ENCODE measurements at places on chromosomes 5 and 9. TPM values are rescaled to one million over a fixed set of nuclear protein-coding genes. Genes with fewer than 3 reads are reported as not detected.
A peak's percentile ranks its signal among the peaks of the same experiment; 100 is the strongest.

SLC25A48 gene
- not detected for total RNA-seq

CCL28 gene
- total RNA-seq = not detected

FOXI1 gene
- not detected for total RNA-seq

CCDC69 gene
- total RNA-seq = 0.74 TPM

CMYA5 gene
- 0.17 TPM for total RNA-seq

MEIKIN gene
- not detected for total RNA-seq

TNFSF15 gene
- total RNA-seq = not detected

DIMT1 gene
- 69.3 TPM for total RNA-seq

NEURL1B gene
- 2.8 TPM for total RNA-seq

TCERG1 gene
- 66.2 TPM for total RNA-seq

S1PR3 gene
- 13.1 TPM for total RNA-seq

SOHLH1 gene
- not detected for total RNA-seq

SEMA5A gene
- total RNA-seq = 0.23 TPM

EGFLAM gene
- total RNA-seq = 7.4 TPM

GSN gene
- 95.2 TPM for total RNA-seq

- peak; percentile 32 for DNase-seq
These were observed 77.1 kb downstream of the MUSK start for GRCh38 chr9:110745676-110746075.

DNA sequence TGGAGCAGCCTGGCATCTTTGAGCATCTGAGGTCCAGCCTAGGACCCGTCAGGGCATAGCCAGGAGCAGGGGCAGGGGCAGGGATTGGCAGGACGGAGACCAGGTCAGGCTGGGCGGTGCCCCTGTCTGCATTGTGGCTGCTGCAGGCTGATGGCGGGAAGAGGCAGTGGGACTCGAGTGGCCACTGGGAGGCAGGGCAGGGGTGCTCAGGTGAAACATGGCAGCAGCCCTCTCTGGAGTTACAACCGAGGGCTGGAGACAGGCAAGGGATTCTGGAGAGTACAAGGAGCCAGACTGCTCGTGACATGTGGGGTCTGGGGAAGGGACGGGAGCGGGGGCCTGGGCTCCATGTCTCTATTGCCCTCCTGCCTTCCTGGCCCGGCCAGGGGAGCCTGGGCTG, 97.4 kb upstream of the RAPGEF1 start:
- DNase-seq = no peak

DNA sequence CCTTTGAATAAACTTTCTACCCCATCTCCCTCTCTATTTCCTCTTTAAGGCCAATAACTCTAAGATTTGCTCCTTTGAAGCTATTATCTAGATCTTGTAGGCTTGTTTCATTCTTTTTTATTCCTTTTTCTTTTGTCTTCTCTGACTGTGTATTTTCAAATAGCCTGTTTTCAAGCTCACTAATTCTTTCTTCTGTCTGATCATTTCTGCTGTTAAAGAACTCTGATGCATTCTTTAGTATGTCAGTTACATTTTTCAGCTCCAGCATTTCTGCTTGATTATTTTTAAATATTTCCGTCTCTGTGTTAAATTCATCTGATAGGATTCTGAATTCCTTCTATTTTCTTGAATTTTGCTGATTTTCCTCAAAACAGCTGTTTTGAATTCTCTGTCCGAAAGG, 15.3 kb upstream of the LIX1 start:
- no peak for DNase-seq

DNA sequence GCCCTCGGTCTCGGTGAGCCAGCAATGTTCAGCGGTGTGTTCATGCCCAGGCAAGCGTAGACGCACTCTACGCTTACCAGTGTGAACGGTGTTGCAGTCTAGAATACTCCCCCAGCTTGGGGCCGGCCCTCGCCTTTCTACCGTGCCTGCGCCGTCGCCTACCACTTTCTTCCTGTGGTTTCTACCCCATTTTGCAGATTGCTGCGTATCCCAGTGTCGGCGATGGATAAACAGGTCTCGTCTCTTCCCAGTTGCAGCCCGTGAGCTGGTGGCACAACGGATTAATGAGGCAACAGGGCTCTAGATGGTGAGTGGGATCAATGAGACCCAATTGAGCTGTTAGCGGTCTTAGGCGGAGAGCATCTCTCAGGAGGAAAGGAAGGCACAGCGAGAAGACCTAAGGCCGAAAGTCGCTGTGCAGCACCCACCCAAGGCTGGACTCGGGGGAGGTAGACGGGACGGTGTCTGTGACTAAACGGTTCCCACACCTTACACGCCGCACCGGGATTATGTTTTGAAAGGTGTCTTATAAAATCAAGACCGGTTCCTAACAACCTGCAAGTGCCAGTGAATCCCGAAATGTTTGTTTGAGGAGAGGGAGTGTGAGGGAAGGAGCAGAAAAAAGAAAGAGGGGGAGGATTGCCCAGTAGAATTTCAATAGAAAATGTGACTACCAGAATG, 5.8 kb downstream of the OTP start:
- no peak for DNase-seq

DNA sequence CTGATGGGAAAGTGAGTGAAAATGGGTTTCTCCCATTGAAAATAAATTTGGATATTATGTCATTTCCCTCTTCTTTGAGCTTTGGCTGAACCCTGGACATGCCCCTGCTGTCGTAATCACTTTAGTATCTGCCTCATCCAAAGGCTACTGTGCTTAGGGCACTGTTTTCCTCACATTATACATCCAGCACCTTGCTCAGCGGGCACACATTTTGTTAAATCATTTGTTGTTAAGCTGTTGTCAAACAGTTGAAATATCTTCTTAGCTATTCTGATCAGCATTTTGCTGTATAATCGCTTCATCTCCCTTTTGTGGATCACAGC, 352.7 kb upstream of the CD180 start:
- no peak for DNase-seq

DNA sequence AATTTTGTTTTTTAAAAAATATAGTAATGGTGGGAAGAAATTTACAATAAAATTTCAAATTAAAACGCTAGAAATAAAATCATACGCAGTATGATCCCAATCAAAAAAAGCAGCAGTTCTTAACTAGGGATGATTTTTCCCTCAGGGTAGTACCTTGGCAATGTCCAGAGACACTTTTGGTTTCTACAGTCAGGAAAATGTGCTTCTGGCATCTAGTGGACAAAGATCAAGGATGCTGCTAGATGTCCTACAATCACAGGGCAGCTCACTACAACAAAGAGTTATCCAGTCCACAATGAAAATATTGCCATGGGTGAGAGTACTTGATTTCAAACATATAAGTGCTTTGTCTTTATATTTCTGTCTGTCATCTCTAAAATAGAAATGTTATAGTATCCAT, 400.2 kb upstream of the SGCD start:
- DNase-seq = no peak

DNA sequence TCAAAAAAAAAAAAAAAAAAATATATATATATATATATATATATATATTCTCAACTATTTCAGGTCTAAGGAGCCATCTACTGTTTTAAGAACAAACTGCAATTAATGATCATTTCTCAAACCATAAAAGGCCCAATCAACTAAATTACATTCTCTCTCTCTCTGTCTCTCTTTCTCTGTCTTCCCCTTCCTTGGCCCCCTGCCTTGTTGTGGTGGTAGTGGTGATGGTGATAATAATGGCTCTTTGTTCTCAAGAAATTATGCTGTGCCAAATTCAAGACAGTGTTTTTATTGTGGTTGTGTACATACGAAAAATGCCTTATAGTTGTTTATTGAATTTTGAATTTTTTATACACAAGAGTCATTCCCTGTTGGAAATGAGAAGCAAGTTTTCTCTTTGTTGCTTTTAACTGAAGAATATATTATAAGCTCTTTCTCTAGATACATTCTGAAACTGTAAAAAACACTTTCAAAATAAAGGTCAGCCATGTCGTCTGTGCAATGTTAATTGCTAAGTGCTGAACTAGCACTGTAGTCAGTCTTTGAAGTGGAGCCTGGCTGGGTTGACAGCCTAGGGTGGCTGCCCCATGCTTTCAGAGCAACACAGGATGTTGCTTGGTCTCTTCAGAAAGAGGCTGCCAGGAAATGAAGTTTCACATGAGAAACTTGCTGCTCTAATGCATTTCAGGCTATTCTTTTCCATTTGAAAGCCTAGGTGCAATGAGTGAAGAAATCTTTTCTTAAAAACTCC, 96.0 kb downstream of the HINT1 start:
- DNase-seq = no peak

DNA sequence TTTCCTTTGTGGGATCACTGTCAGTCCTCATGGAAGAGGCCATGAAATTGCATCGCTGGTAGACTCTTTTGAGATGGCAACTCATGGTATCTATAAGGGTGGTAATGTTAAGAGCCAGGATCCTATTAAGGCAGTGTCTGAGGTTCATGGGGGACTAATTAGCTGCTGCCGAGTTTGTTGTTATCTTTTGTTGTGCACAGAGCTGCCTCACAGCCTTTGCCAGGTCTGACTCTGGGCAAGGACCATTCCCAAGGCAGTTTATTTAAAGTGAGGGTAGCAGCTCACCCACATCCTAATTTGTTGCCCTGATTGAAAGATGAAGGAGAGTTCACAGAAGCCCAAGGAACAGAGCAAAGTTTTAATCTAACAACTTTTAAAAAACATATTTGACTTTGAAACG, 7.9 kb downstream of the SMARCA2 start:
- no peak for DNase-seq

GRCh38 chr9:90107040-90107725, 502.4 kb downstream of the GADD45G start:
- peak; percentile 62 for DNase-seq

DNA sequence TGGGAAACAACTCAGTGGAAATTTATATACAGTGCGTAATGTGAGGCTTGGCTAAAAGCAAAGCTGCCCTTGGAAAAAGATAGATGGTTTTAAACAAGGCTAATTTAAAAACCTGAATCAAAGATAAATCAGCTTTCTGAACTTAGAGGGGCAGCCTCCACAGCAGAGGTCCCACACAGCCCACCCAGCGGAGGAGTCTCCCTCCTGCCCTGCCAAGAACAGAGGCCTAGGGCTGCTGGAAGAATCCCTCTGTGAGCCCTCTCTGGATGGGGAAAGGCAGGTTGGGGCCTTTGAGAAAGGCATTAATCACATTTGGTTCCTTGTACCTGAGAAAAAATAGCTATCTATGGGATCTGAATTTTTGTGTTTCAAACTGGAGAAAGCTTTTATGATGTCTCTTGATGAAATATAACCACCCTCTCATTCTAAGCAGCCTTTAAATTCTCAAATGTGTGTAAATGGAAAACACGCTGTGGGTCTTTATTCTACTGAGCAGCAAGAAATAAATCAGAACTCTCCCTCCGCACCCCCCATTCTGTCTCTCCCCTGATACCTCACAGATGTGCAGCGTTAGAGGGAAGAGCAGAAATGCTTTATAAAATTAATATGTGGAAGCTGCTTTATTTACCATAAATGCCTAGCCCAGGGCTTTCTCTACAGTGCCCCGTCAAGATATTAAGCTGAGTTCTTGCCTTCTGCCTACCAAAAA, 329.2 kb downstream of the EFNA5 start:
- DNase-seq = no peak

- DNase-seq = peak; percentile 93
These were observed 43.6 kb downstream of the ROPN1L start for GRCh38 chr5:10485142-10485795.

- DNase-seq = no peak
These were observed 306.0 kb upstream of the SEMA6A start for GRCh38 chr5:116880601-116881000.

DNA sequence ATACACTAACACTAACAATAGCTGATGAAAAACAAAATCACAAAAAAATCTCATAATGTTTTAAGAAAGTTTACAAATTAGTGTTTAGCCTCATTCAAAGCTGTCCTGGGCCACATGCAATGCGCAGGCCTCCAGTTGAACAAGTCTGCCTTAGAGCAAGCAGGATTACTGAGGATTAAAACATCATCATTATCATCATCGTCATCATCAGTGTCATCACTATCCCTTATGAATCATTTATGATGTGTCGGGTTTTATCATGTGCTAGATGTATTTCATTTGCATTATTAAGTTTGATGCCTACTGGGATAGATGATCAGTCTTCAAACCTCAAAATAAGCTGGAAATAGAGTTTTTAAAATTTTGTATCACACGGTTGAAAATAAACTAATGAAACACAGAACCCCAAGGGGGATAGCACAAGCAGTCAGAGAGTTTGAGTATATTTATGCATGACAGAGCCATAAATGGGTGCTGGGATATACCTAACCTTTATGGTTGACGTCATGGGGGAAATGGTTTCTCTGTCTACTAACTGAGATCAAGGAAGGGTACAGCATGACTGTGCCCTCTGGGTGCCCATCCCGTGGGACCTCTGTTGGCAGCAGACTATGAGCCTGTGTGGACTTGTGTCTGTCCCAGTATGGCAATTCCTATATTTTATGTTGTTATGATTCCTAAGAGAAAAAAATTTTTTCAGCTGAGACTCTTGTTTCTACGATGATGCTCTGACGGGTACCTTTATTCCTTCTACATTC, 150.3 kb upstream of the ADRA1B start:
- DNase-seq = no peak

DNA sequence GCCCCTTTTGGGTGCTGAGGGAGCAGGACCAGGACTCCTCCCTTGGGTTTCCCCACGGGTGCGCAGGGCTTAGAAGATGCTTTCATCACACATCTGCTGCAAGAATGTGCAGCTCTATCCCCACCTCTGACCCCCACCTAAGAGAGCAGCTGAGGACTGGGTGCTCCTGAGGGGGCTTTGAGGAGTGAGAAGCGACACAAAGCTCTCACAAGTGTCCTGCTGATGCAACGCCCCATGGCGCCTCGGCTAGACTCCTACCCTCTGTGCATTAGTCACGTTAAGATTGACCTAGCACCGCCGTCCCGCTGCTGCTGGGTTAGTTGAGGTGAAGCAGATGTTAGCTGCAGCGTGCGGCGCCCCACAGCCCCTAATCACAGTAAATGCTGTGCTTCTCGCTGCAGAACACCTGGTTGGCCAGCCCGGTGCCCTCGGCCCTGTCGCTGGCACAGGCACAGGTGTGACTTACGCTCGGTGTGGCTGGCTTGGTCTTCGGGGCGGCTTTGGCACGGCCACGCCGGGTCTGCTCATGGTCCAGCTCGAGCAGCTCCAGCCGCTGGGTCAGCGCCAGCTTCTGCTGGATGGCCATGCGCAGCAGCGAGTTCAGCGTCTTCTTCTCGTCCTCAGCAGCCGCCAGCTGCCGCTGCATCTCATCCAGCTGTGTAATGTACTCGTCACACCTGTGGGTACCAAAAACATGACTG, 45.0 kb upstream of the IPPK start:
- no peak for DNase-seq

DNA sequence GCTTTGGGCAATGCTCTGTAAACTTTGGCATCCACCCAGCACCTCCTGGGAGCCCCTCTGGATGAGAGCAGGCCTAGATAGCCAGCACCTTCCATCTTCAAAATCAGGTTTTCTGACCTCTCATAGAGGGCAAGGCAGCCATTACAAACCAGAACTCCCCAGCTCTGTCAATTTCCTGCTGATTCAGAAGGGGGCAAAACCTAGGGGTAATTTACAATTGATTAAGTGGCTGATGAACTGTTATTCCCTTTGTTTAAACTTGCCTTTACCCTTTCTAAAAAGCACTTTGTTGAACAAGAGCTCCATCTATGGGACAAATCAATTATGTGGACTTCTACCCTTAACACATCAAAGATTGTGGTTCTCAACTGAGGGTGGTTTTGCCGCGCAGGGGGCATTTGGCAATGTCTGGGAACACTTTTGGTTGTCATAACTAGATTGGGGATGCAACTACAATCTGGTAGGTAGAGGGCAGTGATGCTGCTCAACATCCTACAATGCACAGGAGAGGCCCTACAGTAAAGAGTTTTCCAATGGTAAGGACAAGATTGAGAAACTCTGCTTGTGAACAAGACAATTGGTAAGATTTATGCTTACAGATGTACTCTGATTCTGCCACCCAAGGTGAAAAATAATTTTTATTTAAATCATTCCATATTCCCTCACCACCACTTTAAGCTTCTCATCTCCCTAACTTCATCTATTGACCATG, 184.1 kb downstream of the MARCHF11 start:
- DNase-seq = peak; percentile 23

GRCh38 chr9:90007516-90008440, 403.0 kb downstream of the GADD45G start:
- peak; percentile 61 for DNase-seq

All from Daoy (cell line).